Urinary bladder (tissue), 4 donors: ENCODE measurements at places on chromosomes 11 and 22. TPM values are rescaled to one million over a fixed set of nuclear protein-coding genes. Genes with fewer than 3 reads are reported as not detected.

GRCh38 chr22:46138058-46138797 lies 12.1 kb upstream of the PPARA start:
- no peak for DNase-seq

GRCh38 chr11:13349581-13349980 lies 72.0 kb downstream of the BMAL1 start:
- DNase-seq, result no peak

GRCh38 chr11:105781807-105782206 lies 171.9 kb downstream of the GRIA4 start:
- DNase-seq, result no peak

- DNase-seq, result no peak
Observed at GRCh38 chr22:29718949-29719898, 579 bp upstream of the CABP7 start.

DNA sequence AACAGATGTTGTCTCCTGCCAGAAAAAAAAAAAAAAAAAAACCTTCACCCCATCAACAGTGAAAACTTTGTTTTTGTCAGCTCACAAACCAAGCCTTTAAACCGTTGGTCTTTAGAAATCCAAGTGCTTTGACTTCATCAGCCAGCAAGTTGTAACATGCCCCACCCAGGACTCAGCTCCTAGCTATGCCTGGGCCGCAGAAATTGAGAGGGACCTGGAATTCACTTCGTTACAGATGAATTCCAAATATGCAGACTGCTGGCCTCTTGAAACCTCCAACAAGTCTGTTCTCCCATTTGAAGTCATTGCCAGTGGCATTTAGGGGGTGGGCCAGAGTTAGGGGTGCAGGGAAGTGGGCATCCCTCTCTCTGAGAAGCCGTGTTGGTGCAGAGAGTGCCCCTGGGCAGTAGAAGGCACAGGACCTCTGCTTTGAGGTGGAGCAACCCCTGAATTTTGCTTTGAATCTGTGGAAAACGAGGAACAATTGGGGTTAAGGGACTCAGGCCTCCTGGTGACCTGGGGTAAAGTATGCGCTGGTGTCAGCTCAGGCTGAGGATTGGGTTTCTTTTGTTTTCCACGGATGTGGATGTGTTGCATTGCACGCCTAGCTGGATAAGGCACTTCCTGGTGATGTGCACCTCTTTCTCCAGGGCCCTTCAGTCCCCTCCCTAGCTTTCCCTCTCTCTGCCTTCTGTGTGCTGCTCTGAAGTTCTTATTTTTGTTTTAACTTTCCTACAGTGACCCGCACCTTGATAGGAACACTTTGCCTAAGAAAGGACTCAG lies 109.5 kb downstream of the DBX1 start:
- no peak for DNase-seq

The DPAGT1 gene
- polyA plus RNA-seq, result 29.1 TPM

The WNT7B gene
- polyA plus RNA-seq, result 4.1 TPM
